ENCODE measurements at places on chromosomes 7 and 10. TPM values are rescaled to one million over a fixed set of nuclear protein-coding genes. Genes with fewer than 3 reads are reported as not detected.
A peak's percentile ranks its signal among the peaks of the same experiment; 100 is the strongest.

The PPP1R9A gene
- 3.3 TPM for total RNA-seq

The TWIST1 gene
- total RNA-seq, result 31.2 TPM

The ZEB1 gene
- 172 TPM for total RNA-seq

The PDIA4 gene
- 266 TPM for total RNA-seq

The ACBD7 gene
- total RNA-seq, result under 0.01 TPM

DNA sequence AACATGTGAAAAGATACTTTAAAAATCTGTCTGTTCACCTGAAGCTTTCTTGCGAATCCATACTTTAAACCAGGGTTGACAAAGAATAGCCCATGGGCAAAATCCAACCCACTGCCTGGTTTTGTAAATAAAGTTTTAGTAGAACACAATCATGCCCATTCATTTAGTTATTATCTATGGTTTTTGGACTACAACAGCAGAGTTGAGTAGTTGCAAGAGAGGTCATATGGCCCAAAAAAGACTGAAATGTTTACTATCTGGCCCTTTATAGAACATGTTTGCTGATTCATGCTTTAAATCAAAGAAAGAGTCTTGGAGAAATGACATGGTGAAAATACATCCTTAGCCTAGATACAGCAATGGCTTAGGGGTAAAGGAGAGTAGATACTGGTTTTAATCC is 356.2 kb downstream of the RNLS start:
- peak; percentile 37 for DNase-seq

DNA sequence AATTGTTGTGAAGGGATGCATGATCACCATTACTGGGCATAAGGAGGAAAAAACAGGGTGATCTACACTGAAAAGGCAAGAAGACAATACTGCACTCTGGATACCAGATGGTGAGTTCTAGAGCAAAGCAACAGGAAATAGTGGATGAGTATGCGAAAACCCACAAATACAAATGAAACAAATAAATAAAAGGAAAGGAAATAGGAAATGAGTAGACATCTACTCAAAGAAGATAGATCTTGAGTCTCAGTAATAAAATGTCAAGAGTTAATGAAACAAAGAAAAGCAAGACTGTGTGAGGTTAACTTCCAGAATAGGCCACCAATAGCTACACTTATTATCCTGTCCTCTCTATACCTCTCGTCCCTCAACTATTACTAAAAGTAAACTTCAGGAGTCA is 11.7 kb downstream of the ORC5 start:
- DNase-seq, result no peak

DNA sequence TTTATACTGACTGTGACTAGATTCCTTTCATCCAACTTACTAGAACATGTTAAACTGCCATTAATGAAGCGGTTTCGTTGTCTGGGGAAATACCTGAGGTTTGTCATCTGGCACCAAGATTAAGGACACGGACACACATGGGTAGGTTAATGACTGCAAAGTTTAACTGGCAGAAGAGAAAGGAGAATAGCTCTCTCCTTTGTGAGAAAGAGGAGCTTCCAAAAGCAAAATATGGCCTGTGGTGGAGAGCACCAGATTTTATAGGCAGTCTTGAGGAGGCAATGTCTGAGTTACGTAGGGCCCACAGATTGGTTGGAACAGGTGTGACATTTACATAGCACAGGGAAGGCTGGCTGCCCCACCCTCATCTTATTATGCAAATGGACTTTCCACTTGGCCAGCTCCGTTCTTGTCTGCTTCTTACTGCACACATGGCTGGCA is 1193.0 kb upstream of the CELF2 start:
- no peak for DNase-seq
